ENCODE measurements at places on chromosomes 5 and 9.

DNA sequence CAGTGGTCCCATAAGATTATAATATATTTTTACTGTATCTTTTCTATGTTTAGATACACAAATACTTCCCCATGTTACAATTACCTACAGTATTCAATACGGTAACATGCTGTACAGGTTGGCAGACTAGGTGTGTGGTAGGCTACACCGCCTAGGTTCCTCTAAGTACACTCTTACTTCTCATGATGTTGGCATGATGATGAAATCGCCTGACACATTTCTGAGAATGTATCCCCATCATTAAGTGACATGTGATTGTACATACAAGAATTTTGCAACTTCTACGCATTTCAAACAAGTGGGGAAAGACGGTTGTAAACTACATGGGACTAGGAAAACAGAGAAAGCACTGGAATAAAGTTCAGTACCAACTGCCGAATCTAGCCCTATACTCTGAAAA lies 53.3 kb downstream of the SETX start:
- no peak for DNase-seq

DNA sequence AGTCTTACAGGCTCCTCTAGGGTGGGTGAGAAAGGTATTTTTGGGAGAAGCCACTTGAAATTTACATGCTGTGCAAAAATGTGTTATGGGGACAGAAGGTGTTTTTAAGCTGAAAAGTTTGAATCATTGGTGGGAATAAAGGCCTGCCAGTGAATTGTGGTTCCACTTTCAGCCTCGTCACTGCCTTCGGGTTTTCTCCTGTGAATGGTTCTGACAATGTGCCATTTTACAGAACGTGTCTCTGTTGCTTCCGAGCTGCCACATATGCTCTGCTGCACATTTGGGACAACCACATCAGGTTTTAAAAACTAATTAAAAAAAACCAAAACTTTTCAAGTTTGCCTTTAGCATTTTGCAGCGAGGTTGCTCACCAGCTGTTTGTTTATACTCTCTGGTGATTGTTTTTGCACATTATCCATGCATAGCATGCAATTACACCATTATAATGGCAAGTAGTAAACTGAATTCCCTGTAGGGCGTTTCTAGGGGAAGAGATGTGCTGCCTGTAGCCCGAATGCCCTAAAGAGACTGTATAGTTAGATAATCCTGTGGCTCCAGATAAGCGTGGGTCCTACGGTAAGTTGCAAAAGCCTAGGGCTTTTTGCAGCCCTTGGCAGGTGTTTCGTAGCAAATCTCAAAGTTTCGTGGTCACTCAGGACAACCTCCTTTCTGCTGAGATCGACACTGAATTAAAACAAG lies 40.1 kb upstream of the SUB1 start:
- no peak for DNase-seq

DNA sequence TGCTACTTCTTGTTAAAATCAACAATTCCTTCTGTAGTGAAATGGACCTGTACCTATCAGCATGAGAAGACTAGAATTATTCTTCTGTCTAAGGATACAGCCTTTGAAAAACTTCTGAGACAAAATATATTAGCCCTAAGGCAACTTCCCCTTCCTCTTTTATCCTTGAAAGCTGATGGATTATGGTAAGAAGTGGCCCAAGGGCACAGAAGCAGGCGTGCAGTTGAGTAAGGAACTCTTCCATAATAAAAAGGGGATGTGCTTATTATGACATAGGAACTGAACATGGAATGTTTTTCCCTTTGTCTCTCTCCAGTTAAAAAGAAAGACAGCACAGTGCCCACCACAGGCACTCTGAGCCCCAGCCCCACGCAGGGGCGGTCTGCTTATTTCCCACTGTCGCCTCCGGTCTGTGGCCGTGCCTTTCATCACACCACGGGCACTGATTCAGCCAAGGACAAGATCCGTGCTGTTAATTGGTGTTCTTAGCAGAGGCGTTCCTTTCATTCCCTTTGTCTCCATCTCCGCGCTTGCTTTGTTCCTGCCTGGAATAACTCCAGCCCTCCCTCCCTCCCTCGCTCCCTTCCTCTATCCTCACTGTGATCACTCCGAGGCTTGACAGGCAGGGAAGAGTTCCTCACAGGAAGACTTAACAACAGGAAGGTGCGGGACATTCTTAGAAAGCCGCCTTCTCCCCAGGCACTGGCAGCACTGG lies 135.9 kb upstream of the OTULINL start:
- peak; percentile 73 for DNase-seq

- no peak for DNase-seq
Measured at GRCh38 chr5:38413696-38414095, 142.8 kb downstream of the LIFR start.

DNA sequence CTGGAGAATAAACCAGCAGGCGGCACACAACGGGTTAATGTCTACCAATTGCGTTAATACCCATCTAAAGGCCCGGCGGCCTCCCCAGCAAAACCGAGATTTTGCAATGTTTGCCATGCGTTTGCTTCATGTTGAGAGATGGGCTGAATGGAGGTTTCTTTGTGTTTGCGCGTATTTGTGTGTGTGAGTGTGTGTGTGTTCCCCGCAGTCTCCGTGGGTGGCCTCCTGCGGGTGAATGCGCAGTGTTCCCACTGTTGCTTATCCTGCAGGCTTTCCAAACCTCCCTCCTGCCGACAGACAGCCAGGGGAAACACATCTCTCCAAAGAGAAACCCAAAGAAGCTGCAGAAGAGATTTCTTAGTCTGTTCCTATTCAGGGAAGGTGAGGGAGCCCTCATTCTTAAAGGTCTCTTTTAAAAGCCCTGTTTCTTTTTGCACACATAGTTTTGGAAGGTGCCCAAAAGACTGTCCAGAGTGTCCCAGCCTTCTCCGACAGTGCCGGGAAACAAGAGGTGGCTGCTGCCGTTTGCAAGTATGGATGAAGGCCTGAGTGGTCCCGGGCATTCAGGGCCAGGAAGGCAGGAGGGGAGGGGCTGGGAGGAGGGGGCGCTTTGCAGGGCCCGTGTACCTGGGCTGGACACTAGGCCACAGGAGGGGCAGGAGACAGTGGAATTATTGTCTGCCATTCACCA lies 103.8 kb upstream of the ERCC6L2 start:
- DNase-seq: peak; percentile 73

- no peak for DNase-seq
Measured at GRCh38 chr9:137174722-137175293, 3.0 kb upstream of the TMEM210 start.

- no peak for DNase-seq
Measured at GRCh38 chr9:18799428-18799827, 233.6 kb downstream of the SAXO1 start.

- DNase-seq: peak; percentile 82
Measured at GRCh38 chr5:173472784-173473278, 143.6 kb downstream of the BOD1 start.

- peak; percentile 26 for DNase-seq
Measured at GRCh38 chr5:27472000-27472763, 433.8 kb upstream of the CDH9 start.

GRCh38 chr9:89706731-89707191 lies 101.9 kb downstream of the GADD45G start:
- no peak for DNase-seq

GRCh38 chr9:133635098-133635497 lies 1.1 kb upstream of the DBH start:
- DNase-seq: no peak

- no peak for DNase-seq
Measured at GRCh38 chr5:107766439-107766838, 95.7 kb upstream of the EFNA5 start.

- no peak for DNase-seq
Measured at GRCh38 chr5:82570-82969, 9.4 kb upstream of the PLEKHG4B start.

DNA sequence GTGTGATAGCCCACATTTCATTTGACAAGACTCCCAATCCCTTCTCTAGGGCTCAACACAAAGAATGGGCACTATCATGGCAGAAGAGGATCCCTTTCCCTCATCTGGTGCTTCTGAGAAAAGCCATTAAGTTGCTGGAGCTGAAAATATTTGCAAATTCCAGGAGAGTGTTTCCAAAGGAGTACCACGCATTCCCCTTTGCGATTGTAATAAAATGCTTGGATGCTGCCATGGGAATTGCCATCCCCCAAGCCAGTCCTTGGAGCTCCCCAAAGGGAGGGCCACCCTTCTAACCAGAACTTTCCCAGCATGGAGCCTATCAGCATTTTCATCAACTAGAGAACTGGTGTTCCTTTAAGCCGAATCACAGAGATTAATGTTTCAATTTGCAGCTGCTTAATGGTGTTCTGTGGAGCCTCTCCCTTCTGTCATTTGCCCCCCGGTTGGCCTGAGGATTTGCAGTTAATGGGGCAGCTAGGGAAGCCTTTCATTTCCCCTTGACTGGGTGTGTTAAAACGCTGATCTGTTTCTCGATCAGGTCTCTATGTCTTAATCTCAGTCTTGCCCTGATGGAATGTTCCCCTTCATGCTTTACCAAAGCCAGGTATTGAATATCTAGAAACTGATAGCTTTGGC lies 133.0 kb downstream of the ENC1 start:
- no peak for DNase-seq

DNA sequence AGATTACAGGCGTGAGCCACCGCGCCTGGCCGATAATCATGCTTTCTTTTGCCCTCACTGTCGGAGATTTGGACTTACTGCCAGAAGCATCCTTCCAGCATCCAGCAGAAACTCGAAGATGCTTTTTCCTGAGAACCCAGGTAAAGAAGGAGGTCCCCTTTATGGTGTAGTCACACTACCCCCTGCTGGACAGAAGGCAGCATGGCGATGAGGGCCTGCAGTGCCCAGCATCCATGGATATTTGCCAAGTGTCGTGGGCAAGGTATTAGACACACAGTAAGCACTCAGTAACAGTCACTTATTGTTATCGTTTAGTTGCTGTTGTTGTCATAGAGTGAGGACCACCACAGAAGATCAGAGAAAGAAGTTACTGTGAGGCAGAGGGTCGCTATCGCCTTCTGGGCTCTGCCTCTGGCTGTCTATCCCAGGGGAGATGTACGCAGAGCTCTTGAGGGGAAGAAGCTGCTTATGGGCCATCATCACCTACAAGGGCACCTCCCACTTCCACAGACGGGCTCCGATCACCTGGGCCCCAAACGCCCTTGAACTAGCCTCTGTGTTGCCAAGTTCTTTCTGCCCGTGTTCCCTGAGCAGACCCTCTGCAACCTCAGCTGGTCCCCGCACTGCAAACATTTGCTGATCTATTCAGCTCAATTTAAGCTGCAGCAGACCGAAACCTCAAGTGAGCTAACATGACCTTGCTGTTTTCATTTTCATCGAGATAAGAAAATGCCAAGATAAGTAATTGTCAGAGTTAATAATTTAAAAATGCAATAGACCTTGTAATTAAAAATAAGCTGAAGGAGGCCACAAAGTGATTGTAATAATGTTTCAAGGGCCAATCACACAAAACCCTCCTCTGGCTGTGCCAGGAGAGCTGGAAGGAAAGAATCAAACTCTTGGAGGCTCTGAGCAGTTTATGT lies 23.9 kb downstream of the C5orf15 start:
- peak; percentile 65 for DNase-seq

GRCh38 chr9:108474356-108474755 lies 381.4 kb downstream of the ACTL7B start:
- peak; percentile 33 for DNase-seq

- DNase-seq: peak; percentile 8
Measured at GRCh38 chr9:126605792-126606482, 7.8 kb upstream of the LMX1B start.

DNA sequence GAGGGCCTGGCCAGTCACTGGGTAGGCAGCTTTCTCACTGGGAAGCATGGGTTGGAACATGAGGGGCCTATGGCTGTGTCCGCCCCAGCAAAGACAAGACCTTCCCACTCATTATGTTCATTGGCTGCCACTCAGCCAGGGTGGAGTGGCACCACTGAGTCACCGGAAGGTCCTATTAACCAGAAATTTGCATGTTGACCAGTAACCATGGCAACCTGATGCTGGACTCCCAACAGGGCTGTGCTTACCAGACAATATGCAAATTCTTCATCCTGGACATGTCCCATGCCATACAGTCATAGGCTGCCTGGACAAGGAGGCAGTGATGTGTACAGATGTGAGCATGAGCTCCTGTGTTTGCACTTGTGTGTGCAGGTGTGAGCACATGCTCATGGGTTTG lies 66.7 kb downstream of the PSD2 start:
- peak; percentile 61 for DNase-seq

DNA sequence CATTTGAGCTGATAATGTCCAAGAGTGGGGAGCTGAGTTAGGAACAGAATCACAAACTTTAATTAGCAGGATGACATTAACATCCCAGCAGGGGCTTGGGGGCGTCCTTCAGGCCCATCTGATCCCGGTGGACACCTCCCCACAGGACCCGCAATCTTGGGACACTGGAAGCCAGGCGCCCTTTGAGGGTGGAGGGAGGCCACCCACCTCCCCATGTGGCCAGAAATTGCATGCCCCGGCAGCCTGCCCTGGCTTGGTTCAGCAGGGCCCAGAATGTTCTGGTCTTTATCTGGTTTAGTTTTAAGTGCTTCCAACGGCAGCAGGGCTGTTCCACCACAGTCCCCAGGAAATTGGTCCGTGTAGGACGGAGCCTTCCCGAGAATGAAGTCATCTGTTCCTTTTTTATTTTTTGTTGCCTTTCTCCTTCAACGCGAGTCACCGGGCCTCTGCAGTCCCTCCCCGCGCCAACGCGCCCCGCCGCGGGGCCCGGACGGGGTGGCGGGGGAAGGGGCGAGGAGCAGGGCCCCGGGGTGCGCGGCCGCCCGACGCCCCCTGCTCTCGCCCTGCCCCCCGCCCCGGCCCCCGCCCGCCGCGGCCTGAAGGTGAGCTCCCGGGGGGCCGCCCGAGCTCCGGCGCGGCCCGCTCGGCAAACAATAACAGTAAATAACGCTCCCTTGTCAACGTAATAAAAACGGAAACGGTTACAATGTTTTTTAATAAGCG lies 207.9 kb downstream of the C9orf50 start:
- DNase-seq: peak; percentile 85

DNA sequence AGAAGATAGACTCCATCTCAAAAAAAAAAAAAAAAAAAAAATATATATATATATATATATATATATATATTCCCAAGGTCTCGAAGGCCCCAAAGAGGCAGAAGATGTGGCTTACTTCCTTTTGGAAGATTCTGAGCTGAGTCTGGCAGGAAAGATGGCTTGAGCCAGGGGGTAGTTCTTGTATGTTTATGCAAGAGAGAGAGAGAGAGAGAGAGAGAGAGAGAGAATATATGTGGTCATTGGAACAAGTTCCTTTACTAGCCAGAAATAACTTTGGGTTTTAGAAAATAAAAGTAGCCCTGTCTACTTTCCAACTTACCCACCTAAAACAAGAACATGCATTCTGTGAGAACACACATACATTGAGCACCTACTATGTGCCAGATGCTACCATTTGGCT lies 17.6 kb downstream of the NCS1 start:
- DNase-seq: peak; percentile 78

GRCh38 chr5:104048231-104048630 lies 485.6 kb upstream of the NUDT12 start:
- no peak for DNase-seq

DNA sequence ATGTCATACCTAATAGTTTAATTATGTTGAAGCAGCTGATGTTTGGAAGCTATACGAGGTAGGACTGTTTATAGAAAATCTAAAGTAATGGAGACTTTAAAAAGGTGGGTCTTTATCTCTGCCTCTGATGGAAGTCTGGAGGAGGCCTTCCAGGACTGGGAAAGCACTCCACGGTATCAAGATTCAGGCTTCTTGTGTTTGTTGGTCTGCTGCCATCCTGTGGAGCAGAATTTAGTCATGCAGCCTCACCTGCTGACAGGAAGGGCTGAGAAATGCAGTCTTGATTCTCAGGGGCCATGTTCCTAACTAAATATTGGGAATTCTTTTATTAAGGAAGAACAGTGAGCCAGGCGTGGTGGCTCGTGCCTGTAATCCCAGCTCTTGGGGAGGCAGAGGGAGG lies 15.9 kb downstream of the SPDL1 start:
- no peak for DNase-seq

Data from cardiac fibroblast (primary cell).